ENCODE measurements at places on chromosomes 6 and 20.

GRCh38 chr20:8974009-8974708, 94.7 kb upstream of the PLCB4 start:
- no peak for DNase-seq

GRCh38 chr6:161903584-161904212, 629.8 kb upstream of the AGPAT4 start:
- DNase-seq, result no peak

DNA sequence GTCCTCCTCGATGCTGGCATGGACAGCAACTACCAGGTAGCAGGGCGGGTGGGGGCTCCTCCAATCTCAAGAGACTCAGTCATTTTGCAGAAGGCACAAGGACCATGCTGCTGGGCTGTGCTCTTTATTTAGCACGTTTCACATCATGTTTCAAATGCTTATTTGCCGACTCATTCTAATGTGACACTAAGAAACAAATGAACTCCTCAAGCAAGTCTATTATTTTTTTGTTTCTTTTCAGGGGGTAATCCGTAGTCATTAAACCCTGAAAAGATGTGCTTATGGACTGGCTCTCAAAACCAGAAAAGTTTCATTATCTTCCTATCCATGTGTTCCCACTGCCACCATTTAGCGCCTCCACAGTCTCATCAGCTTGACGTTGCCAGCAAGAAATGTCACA, 92.9 kb downstream of the ANKS1A start:
- DNase-seq, result no peak

- DNase-seq, result no peak
These were observed 112.3 kb upstream of the ESR1 start for GRCh38 chr6:151695156-151695555.

All from NCI-H446 (cell line).